Right forelimb (tissue), 1 donor: ENCODE measurements at places on chromosomes 6 and 20.

GRCh38 chr6:132235596-132236280 is 165.5 kb downstream of the MOXD1 start:
- no peak for DNase-seq

- no peak for DNase-seq
These were observed 881 bp upstream of the MCM3 start for GRCh38 chr6:52285177-52286068.

- DNase-seq = no peak
These were observed 615 bp upstream of the NTSR1 start for GRCh38 chr20:62707921-62708521.

DNA sequence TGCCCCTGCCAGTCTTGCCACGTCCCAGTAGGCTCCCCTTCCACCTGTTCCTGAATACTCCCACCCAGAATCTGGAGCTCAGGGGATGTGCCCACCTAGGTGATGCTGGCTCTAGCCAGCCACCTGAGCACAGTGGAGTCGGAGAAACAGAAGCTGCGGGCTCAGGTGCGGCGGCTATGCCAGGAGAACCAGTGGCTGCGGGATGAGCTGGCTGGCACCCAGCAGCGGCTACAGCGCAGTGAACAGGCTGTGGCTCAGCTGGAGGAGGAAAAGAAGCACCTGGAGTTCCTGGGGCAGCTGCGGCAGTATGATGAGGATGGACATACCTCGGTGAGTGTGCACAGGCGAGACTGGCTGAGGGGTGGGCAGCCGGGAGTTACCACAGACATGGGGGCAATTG is 3.4 kb downstream of the KLC4 start:
- no peak for DNase-seq

DNA sequence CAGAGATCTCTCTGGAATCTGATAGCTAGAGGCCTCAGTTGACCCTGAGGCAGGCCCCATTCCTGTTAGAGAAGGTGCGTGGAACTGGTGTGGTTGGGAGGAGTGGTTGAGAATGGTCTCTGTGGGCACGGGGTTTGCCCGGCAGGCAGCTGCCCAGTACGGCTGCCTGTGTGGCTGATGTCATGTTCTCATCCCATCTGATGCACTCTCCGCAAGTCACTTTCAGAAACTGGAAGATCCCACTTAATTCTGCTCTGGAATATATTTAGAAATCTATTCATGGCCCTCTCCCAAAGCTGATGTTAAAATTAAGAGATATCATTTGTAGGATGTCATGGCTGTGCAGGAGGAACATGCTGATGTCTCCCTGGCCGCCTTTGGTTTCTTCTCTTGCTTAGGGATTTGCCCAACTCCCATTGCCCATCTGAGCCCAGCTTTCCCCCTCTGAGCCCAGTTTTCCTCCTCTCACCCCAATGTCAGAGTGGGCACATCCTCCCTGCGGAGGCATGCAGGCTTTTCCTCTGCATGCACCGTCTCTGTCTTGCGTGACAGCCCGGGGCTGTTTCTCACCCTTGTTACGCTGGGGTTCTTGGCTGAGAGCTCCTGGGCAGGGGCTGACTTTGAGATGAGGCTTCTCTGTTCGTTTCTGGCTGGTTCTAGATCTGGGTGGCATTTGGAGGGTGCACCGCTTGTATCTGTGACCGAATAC is 21.0 kb downstream of the PHACTR3 start:
- DNase-seq = no peak

DNA sequence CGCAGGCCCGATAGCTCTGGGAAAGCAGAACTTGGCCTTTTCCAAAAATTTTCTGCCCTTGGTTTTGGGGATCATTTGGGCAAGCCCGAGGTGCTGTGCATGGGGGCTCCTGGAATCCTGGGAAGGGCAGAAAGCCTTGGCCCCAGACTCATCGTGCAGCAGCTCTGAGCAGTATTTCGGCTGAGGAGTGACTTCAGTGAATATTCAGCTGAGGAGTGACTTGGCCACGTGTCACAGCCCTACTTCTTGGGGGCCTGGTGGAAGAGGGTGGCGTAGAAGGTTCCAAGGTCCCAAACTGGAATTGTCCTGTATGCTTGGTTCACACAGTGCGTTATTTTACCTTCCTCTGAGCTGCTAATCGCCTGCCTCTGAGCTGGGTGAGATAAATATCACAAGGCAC is 1.1 kb upstream of the BMP2 start:
- DNase-seq = no peak

GRCh38 chr6:42984001-42984923 is at the start of gene PPP2R5D:
Gene PPP2R5D (plus strand): TSS chr6:42984570. CDS start chr6:42984678, 108 bp downstream.
- DNase-seq = peak; percentile 97

- DNase-seq = no peak
These were observed 969.1 kb downstream of the KIF16B start for GRCh38 chr20:15603978-15604805.

- DNase-seq = no peak
These were observed 11.9 kb downstream of the KIF25 start for GRCh38 chr6:168009331-168009730.

GRCh38 chr6:76397966-76398365 is 325.5 kb upstream of the IMPG1 start:
- DNase-seq = no peak

DNA sequence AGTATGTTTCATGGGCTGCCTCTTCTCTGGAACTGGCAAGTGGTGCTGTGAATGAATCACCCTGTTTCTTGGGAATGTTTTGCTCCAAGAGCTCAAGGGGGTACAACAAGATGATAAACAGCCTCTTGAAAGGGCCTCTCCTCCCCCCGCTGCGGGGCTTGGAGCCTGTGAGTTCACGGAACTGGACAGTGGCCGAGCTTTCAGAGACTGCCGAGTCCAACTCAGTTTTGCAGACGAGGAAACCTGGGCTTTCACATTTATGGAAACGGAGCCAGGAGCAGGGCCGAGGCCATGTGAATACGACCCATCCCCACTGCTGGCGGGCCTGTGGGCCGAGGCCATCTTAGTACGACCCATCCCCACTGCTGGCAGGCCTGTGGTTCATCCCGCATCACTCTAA is 18.2 kb upstream of the SRC start:
- DNase-seq = no peak

- peak; percentile 68 for DNase-seq
These were observed 30.9 kb upstream of the NEDD9 start for GRCh38 chr6:11263291-11263775.

- no peak for DNase-seq
These were observed 47.0 kb downstream of the ZDHHC14 start for GRCh38 chr6:157427969-157428368.

- no peak for DNase-seq
These were observed 7.5 kb downstream of the SYCP2 start for GRCh38 chr20:59925899-59926298.

DNA sequence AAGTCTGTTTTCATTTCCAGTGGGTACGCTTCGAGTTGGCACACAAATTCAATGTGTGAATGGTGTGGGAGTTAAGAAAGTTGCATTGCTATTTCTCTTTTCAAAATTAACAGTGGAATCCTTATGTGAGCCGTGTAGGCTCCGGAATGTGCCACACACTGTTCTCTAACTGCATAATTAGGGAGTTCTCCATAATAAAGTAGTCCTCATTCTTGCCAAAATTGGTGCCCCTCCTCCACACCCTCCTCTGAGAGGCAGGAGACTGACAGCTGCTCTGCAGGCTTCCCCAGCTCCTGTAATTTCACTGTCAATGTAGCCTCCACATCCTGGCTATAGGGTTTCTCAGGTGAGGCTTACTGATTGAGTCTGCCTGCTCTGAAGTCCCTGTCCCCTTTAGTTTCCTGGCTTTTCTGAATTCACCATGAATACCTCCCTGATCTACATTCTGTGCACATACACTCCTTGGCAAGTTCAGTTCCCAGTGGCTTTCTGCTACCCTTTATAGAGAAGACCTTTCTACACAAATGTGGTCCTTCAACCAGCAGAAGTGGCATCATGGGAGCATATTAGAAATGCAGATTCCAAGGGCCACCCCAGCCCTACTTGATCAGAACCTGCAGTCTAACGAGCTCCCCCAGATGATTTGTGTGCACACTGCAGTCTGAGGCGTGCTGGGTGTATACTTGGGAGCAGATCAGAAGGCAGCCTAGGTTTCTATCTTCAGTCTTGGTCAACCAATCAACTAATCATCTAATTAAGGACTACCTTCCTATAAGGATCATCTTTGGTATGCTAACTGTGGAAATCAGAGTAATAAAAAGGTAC is 19.9 kb upstream of the CCN6 start:
- no peak for DNase-seq

GRCh38 chr20:818001-818664 is 15.4 kb upstream of the FAM110A start:
- no peak for DNase-seq

DNA sequence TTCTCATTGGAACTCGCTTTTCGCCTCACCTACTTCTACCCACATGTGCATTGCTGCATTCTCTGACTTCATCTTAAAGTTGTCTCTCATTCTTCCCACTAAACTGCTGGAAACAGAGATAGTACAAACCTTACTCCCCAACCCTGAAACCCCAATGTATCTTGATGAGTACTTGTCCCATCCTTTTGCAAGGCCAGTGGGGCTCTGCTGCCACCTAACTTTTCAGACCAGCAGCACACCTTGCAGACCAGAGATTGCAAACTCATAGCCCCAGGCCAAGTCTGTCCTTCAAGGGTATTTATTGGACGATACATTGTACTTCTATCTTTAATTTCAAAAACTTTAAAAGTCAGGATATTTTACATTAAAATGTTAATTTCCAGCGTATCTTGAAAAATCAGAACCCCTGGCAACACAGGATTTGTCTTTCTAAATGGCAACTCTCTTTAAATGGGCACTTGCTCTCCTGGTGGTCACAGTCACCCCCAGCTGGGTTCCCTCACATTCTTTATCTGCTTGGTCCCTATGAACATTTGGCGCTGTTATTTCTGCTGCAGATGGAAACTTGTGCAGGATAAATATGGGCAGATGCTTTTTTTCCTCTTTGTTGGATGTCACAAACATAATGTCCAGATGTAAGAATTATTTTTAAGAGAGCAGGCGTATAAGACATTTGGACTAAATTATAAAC is 83.9 kb downstream of the SOD2 start:
- DNase-seq = no peak

DNA sequence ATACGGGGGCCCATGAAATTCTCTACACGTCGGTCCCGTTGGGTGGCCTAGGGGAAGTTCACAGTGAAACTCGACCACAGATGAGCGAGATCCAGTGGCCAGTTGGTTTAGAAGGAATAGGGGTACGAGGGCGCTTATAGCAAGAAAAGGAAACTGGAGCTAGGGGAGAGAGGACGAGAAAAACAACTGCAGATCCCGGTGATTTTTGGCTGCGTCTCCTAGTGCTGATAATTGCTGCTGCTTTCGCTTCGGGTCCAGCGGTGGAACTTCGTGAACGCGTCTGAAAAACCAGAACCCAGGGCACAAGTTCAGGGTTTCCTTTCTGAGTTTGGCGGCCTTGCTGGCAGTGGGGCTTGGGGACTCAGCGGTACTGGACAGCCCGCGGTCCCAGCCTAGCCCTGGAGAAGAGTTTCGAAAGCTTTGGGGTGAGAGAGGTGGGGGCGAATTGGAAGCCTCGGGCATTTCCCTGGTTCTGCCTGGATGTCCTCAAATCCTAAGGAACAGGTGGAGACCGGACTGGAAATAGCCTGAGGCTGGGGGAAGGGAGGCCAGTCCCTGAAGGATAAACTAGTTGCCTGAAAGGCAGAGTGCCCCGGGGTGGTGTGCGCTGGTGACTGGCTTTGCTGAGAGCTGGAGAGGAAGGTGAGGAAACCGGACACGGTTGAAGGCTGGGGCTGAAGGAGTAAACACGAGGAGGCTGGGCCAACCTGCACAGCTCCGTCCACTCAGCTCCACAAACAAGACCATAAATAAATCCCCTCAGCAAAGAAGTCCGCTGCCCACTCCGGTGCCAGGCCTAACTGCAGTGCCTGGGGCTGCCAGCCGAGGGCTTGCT is 793 bp downstream of the GMPR start:
- peak; percentile 72 for DNase-seq

DNA sequence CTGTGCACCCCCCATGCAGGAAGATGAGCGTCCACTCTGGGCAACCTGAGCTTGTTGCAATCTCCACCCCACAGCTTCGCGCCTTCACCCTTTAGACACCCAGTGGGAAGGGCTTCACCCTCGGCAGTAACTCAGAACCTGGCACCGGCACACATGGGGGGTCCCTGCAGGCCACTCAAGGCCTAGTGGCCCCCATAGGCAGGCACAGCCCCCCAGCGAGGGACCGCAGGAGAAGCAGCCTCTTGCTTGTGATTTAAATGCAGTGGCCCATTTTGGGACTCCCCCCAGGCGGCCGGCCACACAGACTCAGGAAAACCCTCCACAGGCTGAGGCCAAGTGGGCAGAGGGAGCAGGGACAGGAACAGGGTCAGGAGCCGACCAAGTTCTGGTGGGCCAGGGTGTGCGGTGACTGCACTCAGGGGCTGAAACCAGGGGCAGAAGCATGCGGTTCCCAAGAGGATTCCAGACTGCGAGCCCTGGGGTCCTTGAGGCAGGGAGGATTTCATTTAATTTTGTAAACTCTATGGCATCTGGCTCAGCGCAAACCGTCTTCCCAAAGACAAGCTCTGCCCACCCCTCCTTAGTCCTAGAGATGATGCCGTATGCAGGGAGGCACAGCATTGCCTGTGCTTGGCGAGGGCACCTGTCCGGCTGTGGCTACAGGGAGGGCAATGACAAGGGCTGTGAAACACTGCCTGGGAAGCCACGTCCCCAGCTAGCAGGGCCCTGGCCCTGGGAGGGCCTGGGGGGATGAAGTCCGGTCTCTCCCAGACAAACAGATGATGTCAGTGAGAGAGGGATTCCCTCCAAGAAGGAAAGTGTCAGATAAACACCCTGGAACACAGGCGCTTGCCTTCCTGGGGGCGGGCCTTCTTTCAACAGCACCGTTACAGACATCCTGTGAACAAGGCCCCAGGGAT is 52.9 kb upstream of the GPR31 start:
- DNase-seq = no peak

GRCh38 chr20:40991181-40991889 is 37.3 kb upstream of the TOP1 start:
- DNase-seq = no peak

DNA sequence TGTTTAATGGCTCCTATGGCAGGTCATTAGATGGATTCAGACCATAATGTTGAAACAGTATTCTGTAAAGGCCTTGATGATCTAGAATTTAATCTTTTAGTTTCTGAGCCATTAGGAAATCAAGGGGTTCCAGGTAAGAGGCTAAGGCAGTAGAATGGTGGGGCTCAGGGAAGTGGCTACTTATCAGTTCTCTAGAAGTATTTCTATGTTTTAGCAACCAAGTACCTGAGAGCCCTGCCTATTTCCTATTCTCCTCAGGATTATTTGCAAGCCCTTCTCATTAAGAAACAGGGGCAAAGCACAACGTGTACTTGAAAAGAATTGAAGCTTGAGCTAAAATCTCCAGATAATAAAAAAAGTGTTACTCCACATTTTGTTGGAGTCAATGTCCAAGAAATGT is 646.5 kb downstream of the RNF144B start:
- no peak for DNase-seq

GRCh38 chr20:57071283-57071731 is 195.1 kb downstream of the BMP7 start:
- DNase-seq = no peak

- peak; percentile 79 for DNase-seq
These were observed 79.0 kb downstream of the SYNJ2 start for GRCh38 chr6:158060455-158061360.
